Hematopoietic multipotent progenitor cell treated with erythropoietin and hydrocortisone succinate and interleukin-3 and kit ligand, for 4 days (in vitro differentiated cells): ENCODE measurements at places on chromosomes 5 and 9.

DNA sequence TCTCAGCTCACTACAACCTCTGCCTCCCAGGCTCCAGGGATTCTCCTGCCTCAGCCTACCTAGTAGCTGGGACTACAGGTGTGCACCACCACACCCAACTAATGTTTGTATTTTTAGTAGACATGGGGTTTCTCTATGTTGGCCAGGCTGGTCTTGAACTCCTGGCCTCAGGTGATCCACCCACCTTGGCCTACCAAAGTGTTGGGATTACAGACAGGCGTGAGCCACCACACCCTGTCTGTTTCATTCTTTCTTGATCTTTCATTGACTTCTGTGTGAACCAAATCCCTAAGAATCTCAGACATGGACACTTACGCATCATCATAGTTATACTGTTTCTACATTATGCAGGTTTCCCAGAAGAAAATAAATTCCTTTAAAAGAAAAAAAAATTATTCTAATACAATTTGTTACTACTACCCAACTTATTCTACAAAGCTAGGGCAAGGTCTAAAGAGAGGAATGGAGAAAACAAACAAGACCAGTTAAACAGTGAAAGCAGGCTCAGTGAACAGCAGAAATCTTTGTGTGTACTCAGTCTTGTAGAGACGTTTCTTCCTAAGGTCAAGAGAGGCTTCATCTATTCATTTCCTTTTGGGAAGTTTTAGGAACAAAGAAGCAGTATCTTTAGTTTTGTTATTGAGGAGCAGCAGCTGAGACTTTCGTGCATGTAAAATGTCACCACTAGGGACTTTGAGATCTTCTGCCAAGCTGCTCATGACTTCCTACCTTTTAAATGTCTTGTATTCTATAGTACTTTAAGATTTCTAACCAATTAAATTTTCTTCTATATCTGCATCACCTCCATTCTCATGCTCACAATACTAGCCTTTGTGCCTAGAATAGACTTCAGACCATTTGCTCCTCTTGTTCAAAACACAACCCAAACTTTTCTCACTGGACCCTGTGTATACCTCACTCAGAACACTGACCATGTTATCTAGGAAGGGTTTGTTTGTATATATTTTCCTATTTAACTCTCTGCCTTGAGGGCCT lies 5.6 kb upstream of the HMGCR start:
- peak; percentile 43 for DNase-seq

GRCh38 chr9:135081264-135081660 lies 6.2 kb upstream of the OLFM1 start:
- no peak for DNase-seq

DNA sequence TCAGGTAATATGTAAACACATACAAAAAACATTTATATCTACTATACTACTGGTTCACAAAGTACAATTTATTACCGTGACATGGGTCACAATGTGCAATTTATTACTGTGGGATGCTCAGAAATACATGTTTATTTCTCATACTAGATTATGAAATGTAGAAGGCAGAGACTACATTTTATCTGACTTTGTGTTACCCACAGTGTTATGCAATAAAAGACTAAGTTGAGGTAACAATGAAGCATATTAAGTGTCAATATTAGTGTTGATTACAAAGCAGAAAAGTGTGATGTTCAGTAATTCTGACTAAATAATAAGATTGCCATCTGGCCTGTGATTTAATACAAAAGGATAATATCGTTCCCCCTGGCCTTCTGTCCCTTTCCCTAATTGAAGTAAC lies 42.4 kb downstream of the CPLANE1 start:
- DNase-seq, result peak; percentile 50

DNA sequence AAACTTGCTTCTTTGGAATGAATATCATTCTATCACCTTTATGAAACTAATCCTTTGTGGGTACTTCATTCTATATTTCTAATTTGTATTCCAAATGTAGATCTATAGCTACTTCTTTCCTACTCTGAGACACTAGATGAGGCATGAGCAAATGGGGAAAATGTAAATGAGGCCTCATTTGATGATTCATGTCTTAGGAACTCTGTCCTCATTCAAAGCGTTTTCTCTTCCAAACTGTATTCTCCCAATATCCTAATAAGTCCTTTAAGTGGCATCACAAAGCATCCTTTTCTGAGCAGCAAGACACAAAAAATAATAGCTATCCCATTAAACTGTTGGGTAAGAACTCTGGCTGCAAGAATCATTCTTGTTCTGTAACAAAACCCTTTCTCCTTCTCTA lies 56.1 kb downstream of the TTLL11 start:
- DNase-seq, result no peak

GRCh38 chr9:98191671-98192502 lies 550 bp downstream of the CORO2A start:
- DNase-seq, result peak; percentile 48

DNA sequence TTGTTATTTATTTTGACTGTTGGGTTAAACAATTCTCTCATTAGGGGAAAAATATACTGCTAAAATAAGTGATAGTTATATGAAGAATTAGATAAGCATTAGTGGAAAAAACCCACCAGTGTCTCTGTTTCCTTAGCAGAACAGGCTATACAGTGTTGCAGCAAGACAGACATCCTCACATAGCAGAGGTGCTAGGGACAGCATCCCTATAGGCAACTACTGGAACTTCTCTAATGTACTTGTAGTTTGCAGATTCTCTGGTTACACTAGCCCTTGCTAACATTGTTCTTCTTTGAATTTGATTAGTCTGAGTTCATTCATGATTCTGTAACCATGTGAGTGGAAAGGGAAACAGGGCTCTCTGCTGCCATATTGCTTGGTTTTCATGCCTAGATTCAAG lies 661.8 kb upstream of the RGMB start:
- no peak for DNase-seq

DNA sequence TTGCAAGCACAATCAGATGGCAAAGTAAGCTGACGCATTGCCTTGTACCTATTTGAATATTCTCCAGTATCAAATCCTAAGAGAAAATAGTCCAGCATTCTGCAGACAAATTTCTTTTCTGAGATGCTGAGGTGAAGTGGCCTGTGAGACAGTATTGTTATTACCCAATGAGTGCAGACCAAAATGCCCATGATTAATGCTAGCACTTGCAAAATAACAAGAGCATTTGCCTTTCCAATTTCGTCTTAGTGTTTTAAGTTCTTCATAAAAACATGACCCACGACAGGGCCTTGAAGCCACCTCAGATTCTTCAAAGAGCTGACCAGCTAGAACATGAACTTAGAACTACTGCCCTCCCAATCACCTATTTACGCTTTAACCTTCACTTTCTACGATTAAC lies 2.6 kb upstream of the IQGAP2 start:
- no peak for DNase-seq

DNA sequence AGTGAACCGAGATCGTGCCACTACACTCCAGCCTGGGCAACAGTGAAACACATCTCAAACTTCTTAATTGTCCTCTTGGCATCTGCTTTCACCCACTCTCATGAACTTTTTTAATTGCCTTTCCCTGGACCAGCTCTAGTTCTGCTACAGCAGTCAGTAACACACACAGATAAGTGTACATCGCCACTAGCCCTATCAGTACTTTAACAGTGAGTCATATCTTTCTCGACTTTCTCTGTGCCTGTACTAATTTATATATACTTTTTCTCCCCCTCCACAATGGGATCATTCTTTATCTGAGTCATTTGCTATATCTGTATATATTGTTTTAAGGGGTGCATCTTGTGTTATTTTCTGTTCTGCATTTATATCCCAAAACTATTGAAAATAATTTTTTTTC lies 6.7 kb downstream of the CDC37L1 start:
- peak; percentile 70 for DNase-seq

GRCh38 chr5:74543162-74543995 lies 97.1 kb downstream of the ENC1 start:
- DNase-seq, result no peak

DNA sequence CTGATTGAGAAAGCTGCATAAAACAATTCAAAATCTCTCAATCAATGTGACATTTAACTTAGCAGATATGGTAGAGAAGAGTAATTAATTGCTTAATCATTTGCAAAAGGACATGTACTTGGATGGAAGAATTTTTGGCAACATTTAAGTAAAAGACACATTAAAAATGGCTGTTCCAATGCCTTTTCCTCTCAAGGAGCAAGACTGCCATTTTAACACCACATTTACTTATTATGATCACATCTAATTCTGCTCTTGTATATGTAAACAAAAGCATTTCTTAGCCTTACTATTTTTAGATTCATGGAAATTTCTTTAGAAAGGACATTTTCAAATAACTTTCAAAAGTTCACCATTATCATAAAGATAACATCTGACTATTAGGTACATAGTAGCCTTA lies 360.0 kb downstream of the HINT1 start:
- DNase-seq, result no peak

DNA sequence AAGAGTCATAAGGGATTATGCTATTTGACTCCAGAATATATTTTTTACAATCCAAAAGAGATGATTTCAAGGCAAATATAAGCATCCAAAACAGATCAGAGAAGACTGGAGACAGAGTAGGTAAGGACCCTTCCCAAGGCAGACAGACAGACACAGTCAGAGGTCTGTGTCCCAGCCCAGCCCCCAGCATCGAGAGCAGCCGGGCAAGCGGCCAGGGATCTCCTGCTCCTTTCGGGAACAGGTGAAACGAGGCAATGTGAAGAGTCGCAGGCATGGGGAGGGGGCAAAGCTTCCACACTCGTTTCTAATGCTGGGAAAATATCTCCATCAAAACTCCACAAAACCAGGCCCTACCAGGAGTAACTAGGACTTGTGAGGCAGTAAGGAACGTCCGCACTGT lies 5.8 kb downstream of the PAEP start:
- DNase-seq, result no peak

DNA sequence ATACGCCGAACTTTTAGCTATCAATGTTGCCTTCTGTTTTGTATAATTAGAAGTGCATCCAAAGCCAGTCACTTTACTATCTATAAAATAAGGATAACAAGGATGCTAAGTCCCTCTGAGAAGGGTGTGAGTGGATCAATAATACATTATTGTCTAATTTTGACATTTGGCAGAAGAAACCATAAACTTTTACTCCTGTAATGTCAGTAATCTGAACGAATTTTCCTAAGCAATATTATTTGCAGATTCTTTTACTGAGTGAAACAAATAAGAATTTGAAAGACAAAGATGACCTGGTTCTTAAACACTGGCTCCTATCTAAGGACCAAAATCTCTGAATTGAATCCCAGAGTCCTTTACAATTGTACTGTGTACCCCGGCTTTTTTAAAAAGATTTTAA lies 126.6 kb upstream of the TMEM161B start:
- DNase-seq, result no peak

DNA sequence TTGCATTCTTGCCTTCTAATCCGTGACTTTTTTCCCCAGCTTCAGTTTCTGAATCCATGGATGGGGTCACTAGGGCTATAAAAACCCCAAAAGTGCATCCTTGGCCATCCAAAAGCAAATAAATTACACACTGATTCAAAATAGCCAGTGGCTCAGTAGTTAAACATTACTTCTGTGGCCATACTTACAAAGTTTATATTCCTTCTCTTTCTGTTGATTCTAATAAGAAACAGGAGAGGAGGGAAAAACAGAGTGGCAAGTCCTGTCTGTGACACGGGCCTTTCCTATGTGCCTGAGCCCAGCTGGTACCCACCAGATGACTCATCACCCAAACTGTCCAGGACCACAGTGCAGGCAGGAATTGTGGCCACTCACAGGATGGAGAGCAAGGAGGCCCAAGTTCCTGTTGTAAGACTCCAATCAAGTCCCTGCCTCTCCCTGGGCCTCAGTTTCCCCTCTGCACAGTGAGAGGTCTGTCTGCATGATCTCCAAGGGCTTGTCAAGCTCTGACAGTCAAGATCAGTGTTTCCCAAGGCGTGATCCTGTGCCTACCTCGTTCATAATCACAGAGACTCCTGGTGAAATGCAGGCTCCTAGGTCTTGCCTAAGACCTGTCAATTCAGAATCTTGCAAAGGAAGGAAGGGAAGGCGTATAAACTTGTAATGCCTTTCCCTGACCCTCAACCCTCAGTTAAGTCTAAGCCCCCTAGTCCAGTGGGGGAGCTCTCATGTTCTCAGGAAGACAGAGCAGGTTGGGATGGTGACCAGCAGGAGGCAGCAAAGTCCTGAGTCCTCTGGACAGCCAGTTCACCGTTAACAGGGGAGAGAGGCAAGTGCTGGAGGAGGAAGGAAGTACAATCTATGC lies 29.5 kb downstream of the TNIP1 start:
- peak; percentile 94 for DNase-seq

GRCh38 chr5:165459232-165459631 lies 1953.8 kb downstream of the MAT2B start:
- no peak for DNase-seq
